ENCODE measurements at places on chromosomes 11 and 22.

GRCh38 chr11:119664063-119664572, 64.9 kb downstream of the NECTIN1 start:
- DNase-seq: no peak

DNA sequence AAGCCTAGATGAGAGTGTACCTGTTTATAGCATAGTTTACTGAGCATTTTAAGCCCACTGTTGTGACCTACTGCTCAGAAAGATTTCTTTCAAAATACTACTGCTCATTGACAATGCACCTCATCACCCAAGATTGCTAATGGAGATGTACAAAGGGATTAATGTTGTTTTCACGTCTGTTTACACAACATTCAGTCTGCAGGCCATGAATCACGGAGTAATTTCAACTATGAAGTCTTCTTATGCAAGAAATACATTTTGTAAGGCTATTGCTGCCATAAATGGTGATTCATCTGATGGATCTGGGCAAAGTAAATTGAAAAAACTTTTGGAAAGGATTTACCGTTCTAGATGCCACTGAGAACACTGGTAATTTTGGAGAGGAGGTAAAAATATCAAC, 112.9 kb downstream of the KIF18A start:
- DNase-seq: no peak

- DNase-seq: no peak
These were observed 1488.4 kb upstream of the TENM4 start for GRCh38 chr11:80929031-80929805.

GRCh38 chr11:115286614-115287013, 217.6 kb downstream of the CADM1 start:
- DNase-seq: no peak

GRCh38 chr11:88494848-88495247, 157.3 kb upstream of the CTSC start:
- no peak for DNase-seq

DNA sequence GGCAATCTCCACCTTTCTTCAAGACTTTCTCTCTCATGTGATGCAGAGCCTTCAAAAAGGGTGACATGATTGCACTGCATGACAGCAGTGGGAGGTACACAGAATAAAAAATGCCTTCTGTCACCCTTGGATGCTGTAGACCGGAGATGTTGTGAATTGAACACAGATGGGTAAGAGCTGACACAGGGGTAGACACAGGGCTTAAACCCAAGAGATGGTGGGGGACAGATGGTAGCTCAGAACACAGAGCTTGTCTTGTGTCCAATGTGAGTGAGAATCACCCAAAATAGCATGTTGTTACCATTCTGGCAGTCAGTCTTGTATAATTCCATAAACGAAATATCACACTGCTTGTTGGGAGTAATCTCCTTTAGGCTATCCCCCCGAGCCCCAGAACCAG, 69.9 kb downstream of the JRKL start:
- DNase-seq: no peak

- no peak for DNase-seq
These were observed 79.3 kb upstream of the GALNT18 start for GRCh38 chr11:11701070-11701469.

DNA sequence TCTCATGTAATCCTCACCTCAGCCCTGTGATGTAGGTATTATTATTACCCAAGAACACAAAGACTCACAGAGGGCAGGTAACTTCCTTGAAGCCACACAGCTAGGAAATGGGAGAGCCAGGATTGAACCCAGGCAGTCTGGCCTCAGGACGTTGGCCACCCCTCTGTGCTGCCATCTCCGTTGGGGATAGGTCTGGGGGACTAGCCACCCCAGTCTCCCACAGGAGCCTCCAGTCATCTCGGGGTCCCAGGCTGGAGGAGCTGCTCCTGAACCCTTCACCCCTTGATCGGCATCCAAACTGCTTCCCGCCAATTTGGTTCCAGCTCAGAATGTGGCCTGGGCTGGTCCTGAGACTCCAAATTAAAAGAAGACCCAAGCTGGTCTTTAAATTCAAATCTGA, 10.4 kb upstream of the TCF20 start:
- DNase-seq: no peak

GRCh38 chr11:1740786-1741530, 9.4 kb downstream of the IFITM10 start:
- no peak for DNase-seq

- no peak for DNase-seq
These were observed 381.7 kb downstream of the TENM4 start for GRCh38 chr11:79059141-79059540.

DNA sequence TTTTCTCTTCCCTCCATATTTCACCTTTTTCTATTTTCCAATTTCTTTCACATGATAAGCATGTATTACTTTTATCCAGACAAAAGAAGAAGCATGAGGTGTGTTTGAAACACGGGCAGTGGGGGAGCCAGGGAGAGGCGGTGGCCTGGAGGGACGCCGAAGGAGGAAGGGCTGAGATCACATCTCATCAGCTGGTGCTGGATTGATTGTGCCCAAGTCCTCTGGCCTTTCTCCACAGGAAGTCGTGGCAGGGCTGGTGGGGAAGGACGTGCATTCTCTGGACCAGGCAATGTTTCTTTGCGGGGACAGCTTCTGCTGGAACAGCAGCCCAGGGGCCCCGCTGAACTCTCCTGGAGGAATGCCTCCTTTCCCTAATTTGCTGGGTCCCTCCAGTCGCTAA, 82.9 kb downstream of the MIAT start:
- no peak for DNase-seq
